ENCODE measurements at places on chromosomes 3 and 15. TPM values are rescaled to one million over a fixed set of nuclear protein-coding genes. Genes with fewer than 3 reads are reported as not detected.

DNA sequence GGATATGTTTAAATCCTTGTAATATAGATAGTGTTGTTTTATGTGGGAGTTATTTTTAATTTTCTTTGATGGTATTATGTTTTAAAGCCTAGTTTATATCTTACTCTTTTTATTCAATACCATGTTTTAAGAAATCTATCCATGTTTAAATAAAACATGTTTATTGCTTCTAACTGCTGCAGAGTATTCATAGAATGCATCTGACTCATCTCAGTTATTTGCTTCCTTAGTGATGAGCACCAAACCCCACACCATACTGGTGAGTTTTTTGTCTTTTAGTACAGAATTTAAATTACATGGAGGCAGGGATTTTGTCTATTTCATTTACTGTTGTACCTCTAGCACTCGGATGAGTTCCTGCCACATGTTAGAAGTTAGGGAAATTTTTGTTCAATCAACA, 209.2 kb downstream of the NSUN3 start:
- no peak overlapping the region for H3K4me3 ChIP-seq
- no peaks in the 10 kb centered on the region for H3K4me1 ChIP-seq
- H3K36me3 ChIP-seq: no peaks in the 10 kb centered on the region
- no peak overlapping the region for H3K27ac ChIP-seq

GRCh38 chr3:41888368-41889076, 73.4 kb downstream of the ULK4 start:
- H3K36me3 ChIP-seq: peaks cover 9% of the 10 kb centered on the region
- no peaks in the 10 kb centered on the region for H3K27me3 ChIP-seq
- no peak overlapping the region for H3K4me3 ChIP-seq

FMN1 gene
- total RNA-seq: 35.2 TPM

C3orf70 gene
- total RNA-seq: 0.08 TPM

MNS1 gene
- total RNA-seq: 0.52 TPM

QARS1 gene
- total RNA-seq: 214 TPM

All from T-helper 17 cell (primary cell).